Mucosa of descending colon (tissue), 3 donors: ENCODE measurements at places on chromosomes 12 and 14. TPM values are rescaled to one million over a fixed set of nuclear protein-coding genes. Genes with fewer than 3 reads are reported as not detected.
A peak's percentile ranks its signal among the peaks of the same experiment; 100 is the strongest.

SLC6A12 gene
- 5.1 TPM for total RNA-seq

SDSL gene
- total RNA-seq: 24.0 TPM

SRRM4 gene
- total RNA-seq: not detected

CDH24 gene
- total RNA-seq: 4.8 TPM

- peak; percentile 80 for DNase-seq
These were observed 21.1 kb downstream of the BDKRB2 start for GRCh38 chr14:96225745-96226151.

- no peak for DNase-seq
These were observed 68.2 kb downstream of the DNAI7 start for GRCh38 chr12:25126746-25127145.

GRCh38 chr12:9391815-9392214 lies 183.6 kb upstream of the PZP start:
- DNase-seq: no peak

DNA sequence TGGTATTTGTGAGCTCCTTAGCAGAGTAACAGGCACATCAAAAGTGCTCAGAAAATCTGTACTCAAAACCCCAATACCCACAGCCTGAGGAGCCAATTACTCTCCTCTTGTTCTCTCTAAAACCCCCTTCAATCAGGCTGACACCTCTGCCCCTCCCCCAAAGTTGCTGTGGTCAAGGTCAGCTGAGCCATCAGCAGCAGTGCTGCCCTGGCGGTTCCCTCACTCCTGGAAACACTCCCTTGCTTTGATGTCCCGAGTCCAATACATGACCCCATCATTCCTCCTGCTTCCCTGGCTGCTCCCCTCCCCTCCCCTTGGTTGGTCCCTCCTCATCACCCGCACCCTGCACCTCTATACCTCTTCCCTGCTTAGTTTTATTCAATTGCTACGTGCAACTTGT lies 57.2 kb upstream of the C14orf132 start:
- no peak for DNase-seq

DNA sequence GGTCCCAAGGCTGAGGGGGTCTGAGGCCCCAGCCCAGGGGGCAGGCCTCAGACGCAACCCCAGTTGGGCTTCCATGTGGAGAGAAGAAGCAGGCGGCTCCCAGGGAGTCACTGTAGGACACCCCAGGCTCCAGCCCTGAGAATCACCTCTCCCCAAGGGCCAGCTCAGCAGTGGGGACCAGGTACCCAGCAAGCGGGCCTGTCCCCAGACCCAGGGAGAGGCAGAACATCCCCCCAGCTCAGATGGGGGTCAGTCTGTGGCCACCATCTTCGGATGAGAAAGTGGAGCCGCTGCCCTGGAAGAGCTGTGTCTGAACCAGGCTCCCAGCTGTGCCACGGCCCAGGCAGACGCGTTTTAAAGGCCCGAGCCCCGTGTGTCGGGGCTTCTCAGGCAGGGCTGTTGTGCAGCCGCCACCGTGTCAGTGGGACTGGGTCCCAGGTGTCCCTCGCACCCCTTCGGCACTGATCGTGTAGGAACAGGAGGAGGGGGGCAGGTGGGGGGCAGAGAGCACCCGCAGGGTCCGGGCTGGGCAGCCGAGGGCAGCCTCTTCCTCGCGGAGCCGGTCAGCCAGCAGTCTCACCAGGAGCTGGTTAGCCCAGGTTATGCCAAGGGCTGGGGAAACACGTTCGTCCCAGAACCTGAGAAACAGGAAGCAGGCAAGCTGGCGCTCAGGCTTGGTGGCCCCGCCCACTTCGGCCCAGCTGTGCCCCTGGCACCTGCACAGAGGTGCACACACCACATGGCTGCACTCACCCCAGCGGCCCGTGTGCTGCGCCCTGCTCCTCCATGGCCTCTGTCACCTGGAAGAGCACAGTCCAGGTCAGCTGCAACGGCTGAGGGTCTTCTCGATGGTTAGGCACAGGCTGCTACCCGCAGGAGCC lies 16.6 kb downstream of the XRCC3 start:
- DNase-seq: peak; percentile 87

- DNase-seq: no peak
These were observed 22.3 kb downstream of the DLK1 start for GRCh38 chr14:100748944-100749343.

DNA sequence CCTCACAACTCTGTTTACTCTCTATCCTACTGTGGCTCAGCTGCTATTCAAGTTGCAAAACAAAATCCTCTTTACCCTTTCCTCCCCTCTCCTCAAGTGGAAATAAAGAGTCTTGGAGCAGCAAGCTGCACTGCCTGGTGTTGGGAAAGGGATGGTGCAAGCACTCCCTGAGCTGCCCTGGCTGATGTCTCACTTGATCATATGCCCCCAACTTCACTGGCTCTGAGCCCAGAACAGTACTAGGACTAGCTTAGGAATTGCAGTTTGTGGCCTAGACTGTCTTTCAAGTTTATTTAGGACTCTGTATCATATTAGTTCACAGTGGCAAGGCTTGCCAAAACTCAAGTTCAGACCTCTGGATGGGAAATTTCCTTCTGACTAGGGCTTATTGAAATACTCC lies 1683.8 kb upstream of the SEL1L start:
- no peak for DNase-seq

DNA sequence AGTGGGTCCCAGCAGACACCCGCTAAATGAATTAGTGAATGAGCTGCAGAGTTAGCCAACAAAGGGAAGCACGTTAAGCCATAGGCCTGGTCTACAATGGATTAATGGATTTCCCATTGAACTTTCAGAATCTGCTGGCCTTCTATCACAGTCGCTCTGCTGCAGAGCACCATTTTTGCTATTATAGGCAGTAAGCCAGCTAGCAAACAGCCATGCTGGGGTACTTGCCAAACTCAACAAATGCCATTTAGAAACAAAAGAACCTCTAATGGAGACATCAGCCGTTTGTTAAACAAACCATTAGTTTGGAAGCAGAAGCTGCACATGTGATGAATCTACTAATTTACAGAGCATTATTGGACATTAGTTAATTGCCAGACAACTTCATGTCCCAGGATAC lies 181.1 kb upstream of the STXBP6 start:
- no peak for DNase-seq

DNA sequence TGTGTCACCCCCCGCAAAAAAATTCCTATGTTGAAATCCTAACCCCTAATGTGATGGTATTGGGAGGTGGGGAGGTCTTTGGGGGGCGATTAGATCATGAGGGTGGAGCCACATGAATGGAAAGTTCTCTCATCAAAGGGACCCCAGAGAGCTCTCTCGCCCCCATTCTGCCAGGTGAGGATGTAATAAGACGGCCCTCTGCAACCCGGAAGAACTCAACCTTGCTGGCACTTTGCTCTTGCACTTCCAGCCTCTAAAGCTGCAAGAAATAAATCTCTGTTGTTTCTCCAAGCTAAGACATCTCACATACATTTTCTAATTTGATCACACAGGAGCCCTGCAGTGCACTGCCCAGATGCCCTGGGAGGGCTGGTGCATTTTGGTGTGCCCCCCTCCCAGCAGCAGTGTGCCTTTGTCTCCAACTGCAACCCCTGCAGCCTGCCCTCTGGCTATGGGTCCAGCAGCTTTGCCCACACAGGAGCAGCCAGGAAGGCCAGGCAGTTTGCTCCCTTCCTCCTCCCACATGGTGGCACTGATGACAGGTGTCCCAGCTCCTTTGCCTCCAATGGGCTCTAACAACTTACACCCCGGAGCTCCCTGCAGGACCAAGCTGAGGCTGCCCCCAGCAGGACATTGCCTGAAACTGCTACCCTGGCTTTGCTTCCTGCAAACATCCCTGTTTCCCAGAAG lies 59.3 kb downstream of the C14orf132 start:
- DNase-seq: no peak
